ENCODE measurements at places on chromosomes 6 and 20.

GRCh38 chr6:43814865-43815264 lies 44.9 kb downstream of the VEGFA start:
- no peak for DNase-seq

DNA sequence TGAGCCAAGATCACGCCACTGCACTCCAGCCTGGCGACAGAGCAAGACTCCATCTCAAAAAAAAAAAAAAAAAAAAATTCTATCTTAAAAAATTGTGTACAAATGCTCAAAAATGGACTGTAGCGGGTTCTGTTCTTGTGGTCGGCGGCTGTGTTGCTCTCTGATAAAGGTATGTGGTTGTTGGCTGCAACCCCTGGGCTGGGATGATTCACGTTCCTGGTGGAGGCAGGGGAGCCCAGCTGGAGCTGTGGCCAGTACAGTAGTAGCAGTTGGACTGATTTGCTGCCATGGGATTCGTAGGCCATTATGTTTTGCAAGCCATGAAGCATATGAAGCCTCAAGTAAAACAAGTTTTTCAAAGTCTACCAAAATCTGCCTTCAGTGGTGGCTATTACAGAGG lies 22.3 kb downstream of the MDN1 start:
- DNase-seq = no peak

GRCh38 chr20:57934007-57934805 lies 224.4 kb upstream of the PMEPA1 start:
- no peak for DNase-seq

- DNase-seq = no peak
These were observed 3.4 kb downstream of the TCFL5 start for GRCh38 chr20:62858058-62858830.

- no peak for DNase-seq
These were observed 37.6 kb downstream of the GSTA2 start for GRCh38 chr6:52725535-52726192.

DNA sequence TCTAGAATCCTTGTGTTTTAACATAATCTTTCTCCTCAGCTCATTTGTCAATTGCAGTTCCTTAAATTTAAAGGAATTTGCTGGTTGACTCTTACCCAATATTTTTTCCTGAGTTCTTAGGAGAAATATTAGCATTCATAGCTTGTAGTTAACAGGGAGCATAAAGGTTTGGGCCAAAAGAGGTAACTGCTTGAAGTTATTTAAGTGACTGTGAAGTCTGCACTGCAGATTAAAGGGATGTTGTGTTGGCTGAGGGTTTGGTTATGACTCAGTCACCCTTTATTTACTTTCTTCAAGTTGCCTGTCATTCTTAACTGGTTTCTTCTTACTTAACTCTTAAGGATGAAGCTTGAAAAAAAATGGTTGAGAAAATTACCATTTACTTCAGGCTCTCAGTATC lies 220.3 kb upstream of the LAMP5 start:
- DNase-seq = no peak

DNA sequence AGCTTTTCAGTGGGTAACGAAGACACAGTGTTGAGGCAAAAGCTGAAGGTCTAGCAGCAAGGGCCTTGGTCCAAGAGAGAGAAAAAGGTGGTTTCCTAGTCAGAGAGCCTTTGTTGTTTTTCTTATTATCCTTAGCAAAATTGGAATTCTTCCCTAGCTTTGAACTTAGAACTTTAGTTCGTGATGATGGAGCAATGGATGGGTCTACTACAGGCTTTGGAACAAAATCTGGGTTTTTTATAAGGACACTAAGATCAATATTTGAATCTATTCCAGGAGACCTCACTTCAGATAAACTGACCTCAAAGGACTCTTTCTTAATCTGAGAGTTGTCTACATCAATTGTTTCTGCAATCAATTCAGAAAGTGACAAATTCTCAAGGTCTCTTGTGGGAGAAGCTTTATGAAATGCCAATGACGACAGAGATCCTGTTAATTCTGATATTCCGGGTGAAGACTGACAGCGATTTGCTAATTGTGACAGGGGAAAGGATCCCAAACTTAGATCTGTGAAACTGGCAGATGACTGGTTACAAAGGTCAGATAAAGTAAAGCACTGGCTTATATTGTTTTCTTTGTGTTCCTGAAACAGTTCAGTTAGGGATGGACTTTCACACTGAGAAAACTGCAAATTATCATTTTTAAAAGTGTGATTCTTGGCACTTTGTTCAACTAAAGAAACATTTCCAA lies 17.7 kb downstream of the HBS1L start:
- DNase-seq = no peak

GRCh38 chr6:87669051-87669450 lies 33.0 kb downstream of the AKIRIN2 start:
- DNase-seq = no peak

GRCh38 chr20:41174782-41175181 lies 37.4 kb downstream of the PLCG1 start:
- DNase-seq = no peak

GRCh38 chr20:40679184-40679583 lies 9.9 kb downstream of the MAFB start:
- DNase-seq = no peak

- no peak for DNase-seq
These were observed 469.8 kb upstream of the AGPAT4 start for GRCh38 chr6:161743509-161744178.

GRCh38 chr6:132643547-132643946 lies 15.4 kb downstream of the TAAR1 start:
- no peak for DNase-seq

DNA sequence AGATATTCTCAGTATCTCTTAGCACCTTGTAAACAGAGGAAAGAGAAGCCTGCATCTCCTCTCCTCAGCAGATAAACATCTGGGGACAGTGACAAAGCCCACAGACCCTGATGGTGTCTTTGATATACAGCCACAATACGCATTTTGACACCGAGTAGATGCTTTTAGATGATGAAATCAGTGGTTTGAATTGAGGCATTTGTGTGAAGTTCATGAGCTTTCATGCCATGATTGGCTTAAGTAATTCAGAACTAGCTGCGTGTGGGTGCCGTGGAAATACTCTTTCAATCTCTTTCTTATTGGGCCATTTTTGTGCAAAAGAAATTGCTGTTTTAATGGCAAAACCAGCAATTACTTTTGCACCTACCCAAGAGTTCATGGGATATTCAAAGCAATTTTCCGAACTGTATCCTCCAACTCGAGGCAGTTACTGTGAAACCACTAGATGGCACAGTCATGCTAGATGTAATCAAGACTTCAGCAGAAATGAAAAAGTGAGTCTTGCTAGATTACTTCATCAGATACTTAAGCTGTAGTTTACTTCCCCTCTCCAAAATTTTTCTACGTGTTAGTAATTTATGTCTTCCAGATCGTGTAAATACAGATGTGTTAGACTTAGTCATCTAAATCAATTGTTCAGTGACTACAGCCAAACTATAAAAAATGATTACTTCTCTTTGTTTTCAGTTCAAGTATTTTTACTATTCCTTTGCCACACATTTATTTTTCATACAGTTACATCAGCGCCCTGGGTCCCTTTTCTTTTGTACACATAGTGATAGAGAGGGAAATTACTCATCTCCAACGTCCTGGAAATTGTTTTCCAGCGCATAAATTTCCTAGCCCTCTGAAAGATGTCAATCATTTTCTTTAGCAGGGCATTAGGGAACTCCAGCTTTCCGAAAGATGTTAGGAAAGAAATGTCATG lies 49.4 kb downstream of the IYD start:
- DNase-seq = no peak

GRCh38 chr6:14001329-14002012 lies 76.7 kb downstream of the RNF182 start:
- no peak for DNase-seq

GRCh38 chr6:85436411-85436810 lies 13.5 kb upstream of the NT5E start:
- DNase-seq = no peak

DNA sequence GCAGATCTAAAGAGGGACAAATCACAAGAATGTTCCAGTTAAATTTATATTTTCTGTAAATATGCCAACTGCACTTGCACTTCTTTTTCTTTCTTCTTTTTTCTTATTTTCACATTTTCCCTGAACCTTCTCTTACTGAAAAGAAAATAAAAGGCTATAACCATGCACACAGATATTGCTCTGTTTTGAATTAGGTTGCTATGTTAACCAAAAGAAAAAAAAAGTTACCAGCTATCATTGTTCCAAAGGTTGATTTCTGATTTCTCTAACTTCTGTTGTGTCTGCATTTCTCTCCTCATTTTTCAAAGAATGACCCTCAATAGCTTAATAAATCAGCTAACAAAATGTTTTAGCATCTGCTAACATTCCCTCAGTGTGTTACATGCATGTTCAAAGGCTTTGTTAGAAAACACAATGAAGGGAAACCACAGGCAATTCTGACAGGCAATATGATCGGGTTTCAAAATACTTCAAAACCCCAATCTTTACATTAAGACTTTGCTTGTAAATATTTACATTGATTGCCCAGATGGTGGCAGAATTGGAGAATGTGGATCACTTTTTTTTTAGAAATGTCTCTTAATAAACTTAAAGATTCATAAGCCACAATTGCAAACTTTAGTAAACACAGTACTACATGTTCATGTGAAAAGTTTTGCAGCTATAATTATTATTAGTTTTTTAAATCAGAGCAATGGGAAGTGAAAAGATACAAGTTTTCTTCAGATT lies 928.3 kb upstream of the FLRT3 start:
- DNase-seq = no peak

DNA sequence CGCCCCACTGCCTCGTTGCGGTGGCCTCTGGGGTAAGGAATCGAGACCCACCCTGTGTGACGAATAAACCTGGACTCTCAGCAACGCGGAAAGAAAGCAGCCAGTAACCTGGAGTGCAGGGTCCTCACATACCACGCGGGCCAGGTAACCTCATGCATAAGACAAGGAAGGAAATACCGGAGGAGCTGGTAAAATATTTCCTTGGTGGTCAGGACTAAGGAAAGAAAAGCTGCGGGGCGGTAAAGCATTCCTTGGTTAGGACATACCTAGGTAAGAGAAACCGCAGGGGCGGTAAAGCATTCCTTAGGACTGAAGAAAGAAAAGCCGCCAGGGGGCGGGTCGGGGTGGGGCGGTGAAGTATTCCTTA lies 80.7 kb downstream of the SYTL3 start:
- DNase-seq = no peak

DNA sequence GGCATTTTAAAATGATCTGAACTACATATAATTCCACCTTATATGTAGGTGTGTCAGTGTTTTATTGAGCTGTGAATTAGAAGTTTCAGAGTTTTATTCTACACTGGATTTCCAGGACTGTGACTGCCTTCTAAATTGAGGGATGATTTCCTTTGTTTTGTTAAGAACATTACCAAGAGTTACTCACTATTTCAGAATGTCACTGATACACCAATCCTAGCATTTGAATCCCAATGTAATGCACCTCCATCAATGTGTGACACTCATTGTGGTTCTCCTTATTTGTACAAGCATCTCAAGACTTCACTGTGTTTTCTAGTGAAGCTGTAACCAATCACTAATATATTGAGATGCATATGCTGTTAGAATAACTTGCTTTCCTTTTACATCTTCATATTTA lies 86.8 kb downstream of the PLCB1 start:
- DNase-seq = no peak

- DNase-seq = no peak
These were observed 21.1 kb downstream of the STX11 start for GRCh38 chr6:144171406-144171805.

DNA sequence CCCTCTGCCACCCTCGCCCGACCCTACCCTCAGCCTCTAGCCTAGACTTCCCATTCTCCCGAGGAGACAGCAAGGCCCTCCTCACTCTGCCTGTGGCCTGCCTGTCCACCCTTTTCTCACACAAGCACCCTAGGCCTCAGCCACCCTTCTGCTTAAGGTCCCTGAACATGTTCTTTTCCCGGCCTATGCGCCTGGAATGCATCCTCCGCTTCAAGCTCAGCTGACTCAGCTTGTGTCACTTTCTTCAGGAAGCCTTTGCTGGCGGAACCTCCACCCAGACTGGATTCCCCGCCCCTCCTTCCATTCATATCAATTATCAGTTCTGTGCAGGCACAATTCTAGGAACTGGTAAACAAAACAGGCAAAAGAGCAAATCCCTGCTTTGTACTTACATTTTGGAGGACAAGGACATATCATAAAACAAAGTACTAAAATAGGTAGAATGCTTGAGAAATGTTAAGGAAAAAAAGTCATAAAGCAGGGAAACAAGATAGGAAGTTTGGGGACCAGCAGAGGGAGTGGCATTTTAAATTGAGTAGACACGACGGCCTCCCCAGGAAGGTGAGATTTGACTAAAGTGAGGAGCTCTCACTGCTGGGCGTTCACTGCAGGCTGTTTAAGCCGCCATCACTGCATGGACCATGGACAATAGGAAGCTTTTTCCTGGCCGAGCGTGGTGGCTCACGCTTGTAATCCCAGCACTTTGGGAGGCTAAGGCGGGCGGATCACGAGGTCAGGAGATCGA lies 17.9 kb upstream of the SNHG17 start:
- DNase-seq = no peak

GRCh38 chr6:110474500-110474899 lies 1.9 kb downstream of the SLC22A16 start:
- no peak for DNase-seq

- DNase-seq = no peak
These were observed 243.1 kb downstream of the CDH26 start for GRCh38 chr20:60201198-60201835.

DNA sequence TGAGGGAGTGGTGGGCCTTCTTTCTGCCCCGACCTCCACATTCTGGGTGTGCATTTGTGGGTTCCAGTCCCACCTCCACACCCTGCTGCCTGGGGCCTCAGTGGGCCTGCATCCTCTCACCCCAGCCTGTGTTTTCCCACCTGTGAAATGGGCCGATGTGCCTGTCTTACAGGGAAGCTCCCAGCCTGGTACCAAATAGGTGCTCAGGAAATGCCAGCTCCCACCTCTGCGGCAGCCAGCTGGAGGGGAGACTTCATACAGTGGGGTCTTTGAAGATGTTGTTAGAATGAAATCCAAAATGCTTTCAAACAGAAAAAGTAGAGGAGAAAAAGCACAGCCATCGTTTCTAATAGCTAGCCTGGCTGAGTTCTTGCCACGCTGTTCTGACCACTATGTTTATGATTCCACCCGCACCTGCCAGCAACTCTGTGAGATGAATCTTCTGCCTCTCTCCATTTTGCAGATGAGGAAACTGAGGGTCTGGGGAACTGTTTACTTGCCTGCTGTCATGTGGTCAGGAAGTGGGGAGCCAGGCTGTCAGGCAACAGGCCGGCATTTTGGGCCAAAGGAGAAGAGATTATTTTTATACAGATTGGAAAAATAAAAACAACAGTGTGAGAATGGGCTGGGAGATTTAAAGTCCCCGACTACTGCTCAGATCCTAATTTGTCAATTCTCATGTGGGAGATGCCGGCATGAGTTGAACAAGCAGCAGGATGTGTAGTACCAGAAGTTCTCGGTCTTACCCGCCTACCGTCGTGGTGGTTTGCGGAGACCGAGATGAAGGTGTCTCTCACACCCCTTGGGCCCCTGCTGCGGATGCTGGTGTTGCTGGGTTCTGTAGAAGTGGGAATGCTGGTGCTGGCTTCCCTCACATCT lies 4.6 kb downstream of the TMEM181 start:
- DNase-seq = no peak
